T-cell (primary cell): ENCODE measurements at places on chromosomes 11 and 22. TPM values are rescaled to one million over a fixed set of nuclear protein-coding genes. Genes with fewer than 3 reads are reported as not detected.

- DNase-seq, result peak; percentile 32
Measured at GRCh38 chr22:35299217-35299672, 449 bp upstream of the TOM1 start.

GRCh38 chr11:125874556-125875124 lies 12.8 kb upstream of the HYLS1 start:
- DNase-seq, result no peak

GRCh38 chr11:2093575-2094353 lies 45.4 kb downstream of the IGF2 start:
- DNase-seq, result no peak

SPDYC gene
- total RNA-seq, result not detected

DNA sequence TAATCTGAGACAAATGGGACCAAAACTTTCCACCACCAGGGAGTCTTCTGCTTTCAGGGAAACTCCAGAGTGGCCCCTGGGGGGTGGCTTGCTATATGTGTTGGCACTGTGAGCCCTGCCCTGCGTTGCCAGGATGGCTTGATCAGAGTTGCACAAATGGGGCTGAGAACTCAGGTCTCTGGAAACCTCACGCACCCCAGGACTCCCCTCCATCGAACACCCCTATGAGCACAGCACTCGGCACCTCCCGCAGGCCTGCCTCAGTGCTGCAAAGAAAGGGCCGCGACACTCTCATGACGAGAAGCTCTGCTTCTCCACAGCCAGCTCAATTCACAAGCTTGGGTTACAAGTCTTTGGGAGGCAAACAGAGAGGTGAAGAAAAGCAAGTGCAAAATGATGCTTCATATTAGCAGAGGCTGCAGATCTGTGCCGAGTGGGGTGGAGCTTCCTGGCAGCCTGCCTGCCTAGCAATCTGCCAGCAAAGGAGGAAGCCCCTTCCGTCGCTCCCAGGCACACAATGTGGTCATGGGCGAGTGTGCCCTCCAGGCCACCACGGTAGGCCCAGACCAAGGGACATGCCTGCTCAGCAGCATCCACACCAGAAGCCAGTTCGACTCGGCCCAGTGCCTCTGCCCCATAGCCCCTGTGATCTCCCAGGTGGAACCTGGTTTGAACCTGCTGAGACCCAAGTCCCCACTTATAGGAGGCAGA lies 55.7 kb downstream of the MYH9 start:
- peak; percentile 74 for DNase-seq

DNA sequence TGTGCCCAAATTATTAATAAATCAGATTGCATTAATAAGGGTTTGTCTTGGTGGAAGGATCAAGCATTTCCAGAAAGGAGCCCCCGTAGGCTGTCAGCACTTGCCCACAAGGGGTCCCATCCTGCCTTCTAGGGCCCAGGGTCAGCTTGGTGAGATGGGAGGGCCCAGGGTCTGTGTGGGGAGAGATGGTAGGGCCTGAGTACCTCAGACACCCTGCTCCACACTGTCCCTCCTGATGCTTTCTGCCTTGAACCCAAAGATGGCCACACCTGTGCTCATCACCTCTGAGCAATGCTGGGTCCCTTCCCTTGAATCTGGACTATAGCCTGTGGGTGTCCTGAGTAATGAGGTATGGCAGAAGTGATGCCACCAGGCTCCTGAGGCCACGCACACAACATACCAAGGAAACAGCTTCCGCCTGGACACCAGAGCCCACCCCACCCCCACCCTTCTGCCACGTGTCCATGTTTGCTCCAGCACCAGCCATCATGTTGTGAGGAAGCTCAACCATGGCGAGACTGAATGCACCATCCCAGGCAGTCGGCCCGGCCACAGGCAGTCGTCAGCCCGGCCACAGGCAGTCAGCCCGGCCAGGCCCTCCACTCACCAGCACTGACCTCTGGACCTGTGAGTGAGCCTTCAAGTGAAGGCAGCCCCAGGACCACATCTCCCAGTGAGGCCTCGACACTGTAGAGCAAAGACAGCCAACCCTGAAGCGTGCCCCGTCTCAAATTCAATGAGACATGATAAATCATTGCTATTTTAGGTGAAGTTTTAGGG lies 6.8 kb downstream of the BET1L start:
- DNase-seq, result no peak

DNA sequence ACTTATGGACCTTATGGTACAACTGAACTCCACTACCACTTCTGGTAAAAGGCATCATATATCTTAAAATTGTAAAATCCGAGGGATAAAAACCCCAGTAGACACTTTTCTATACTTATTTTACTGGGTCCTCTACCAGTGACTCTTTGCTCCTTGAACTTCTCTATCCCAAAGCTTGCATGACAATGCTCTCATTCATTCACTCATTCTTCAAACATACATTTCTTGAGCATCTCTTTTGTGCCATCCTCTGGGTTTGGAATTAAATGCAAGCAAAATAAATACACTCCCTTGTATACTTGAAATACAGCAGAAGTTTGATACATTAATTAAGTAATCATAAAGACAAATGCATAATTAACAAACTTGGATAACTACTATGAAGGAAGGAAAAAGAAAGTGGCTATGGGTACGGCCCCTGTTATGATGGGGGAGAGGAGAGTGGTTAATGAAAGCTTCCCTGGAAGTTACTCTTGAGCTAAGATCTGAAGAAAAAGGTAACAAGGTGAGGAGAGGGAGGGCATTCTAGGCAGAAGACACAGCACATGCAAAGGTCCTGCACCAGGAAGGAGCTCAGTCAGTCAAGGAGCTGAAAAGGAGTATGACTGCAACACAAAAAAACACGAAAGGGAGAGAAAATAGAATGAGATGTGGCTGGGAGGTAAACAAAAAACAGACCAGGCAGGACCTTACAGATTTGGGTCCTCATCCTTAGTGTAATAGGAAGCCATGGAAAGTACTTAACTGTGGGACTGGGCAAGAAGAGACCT lies 8.0 kb downstream of the MPZL3 start:
- no peak for DNase-seq

DNA sequence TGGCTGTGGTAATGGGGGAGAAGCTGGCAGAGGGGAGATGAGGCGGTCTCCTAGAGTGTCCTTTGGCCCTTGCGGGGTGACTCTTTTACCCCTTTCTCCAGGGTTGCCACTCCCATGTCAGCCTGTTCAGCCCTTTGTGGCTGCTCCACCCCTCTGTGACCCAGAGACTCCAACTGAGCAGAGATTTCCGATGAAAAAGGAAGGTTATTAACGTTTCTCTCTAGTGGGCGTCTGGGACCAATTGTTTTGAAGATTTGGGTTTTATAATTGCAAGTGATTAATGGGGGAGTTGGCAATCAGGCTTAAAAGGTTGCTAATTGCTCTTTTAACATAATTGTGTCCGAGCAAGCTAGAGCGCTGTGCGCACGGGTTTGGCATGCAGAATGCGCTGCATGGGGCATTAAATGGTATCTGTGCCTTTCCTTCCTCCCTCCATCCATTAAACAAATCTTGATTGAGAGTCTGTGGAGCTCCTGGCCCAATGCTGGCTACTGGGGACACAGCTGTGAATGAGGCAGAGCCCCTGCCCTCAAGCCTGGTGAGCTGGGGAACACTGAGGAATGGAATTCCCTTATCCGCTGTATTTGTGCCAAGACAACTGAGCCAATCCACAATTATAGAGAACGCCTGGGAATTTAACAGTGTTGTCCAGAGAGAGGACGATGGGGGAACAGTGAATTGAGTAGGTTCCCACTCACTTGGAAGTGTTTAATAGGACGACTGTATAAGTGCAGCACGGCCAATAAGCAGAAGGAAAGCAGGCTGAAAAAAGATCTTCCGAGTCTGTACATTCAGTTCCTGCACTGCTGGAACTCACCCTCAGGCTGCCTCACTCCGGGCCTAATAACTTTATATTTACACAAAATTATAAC lies 295.9 kb downstream of the MIAT start:
- DNase-seq, result no peak

DNA sequence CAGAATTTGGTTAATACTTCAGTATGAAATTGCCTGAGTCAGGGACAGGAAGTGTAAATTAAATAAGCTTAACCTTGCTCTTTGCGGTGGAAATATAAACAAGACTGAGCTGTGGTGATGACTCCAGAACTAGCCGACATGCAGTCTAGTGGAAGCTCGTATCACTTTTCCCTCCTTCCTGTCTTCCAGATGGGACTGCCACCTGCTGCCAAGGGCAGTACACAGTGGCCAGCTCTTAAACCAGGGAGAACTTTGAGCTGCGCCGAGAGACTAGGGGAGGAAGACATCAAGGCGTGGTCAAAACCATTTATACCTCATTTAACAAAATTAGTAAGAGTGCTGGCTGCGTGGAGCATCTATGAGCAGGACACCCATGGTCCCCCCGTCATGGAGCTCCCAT lies 31.3 kb upstream of the CTTN start:
- DNase-seq, result no peak

DNA sequence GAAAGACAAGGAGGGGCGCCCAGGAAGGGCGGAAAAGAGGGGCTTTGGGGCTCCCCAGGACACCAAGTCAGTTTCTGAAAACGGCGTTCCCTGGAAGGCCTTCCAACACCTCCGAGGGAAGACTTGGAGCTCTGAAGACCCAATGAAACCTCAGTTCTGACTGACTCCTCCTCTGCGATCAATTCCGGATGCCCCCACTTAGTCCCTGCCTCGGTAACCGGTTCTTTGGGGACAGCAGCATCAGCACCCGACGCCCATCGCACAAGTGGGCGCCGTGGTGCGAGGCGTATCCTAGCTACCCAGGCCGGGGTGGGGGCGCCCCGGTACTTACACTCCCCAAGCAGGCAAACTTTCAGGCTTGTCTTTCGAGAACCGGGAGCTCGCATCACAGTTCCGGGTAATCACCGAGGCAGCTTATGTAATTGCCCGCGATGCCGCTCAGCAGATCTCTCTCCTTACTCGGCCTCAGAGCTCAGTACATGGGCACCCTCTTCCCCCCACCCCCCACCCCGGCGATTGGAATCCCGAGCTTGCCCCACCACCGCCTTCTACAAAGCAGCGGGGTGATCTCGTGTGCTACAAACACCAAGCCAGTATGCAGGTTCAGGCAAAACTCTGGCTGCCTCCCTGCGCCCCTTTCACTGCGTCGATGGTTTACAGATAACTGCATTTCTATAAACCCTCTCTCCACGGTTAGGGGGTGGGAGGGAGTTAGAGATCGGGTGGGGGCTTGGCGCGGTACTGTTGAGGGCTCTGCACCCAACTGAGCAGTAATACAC lies 2.0 kb downstream of the TENM4 start:
- DNase-seq, result no peak

- no peak for DNase-seq
Measured at GRCh38 chr22:35158336-35158735, 92.4 kb downstream of the ISX start.

- no peak for DNase-seq
Measured at GRCh38 chr22:47010211-47010610, 247.8 kb downstream of the TBC1D22A start.

GRCh38 chr11:119284344-119285157 lies 32.4 kb downstream of the MCAM start:
- no peak for DNase-seq

DNA sequence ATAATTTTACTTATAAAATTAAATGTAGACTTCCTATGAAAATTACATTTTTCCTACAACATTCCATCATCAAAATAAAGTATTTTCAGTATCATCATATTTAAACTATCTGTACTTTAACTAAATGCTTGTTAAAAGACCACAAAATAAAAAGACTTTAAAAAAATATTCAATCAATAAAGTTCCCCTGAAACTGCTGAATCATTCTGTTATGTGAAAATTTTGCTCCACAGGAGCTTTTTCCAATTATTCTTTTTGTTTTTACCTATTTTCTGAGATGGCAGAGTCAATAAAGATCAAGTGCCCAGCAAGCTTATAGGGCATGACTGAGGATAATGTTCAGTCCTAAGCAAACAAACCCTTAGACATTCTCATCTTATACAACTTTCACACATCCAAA lies 27.3 kb downstream of the ALKBH8 start:
- no peak for DNase-seq

COA4 gene
- 60.7 TPM for total RNA-seq

PANX3 gene
- not detected for total RNA-seq

NXPE1 gene
- total RNA-seq, result not detected

- no peak for DNase-seq
Measured at GRCh38 chr11:17683377-17684161, 35.8 kb upstream of the MYOD1 start.

- DNase-seq, result no peak
Measured at GRCh38 chr11:125952973-125953372, 7.1 kb downstream of the VSIG10L2 start.

- no peak for DNase-seq
Measured at GRCh38 chr11:13761716-13762115, 93.2 kb downstream of the FAR1 start.

GRCh38 chr22:26273011-26273675 lies 103.9 kb downstream of the SEZ6L start:
- DNase-seq, result no peak

DNA sequence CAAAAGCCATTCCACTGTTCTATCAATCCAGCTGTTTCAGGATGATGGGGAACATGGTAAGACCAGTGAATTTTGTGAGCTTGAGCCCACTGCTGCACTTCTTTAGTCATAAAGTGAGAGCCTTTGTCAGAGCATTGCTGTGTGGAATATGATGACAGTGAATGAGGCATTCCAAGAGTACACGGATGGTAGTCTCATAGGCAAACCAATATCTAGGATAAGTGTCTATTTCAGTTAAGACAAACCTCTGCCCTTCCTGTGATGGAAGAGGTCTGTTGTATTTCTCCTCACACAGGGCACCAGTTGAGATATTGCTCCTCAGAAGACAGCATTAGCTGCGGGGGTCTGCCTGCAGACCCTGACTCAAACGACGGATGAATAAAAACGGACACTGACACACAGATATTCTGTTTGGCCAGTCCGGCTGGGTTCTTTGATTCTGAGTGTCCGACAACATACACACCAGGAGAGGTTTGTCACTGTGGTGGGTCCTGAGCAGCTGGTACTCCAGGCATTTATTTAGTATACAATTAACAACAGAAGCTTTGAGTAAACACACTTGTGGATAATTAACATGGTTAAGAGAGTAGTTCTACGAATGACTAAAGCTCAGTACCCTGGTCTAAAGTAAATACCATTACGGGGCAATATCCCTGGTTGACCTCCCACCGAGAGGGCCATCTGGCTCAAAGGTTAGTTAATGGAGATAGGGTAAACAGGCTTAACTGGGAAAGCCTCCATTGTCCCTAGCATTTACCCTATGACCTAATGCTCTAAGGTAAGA lies 121.7 kb downstream of the ZNF280B start:
- no peak for DNase-seq

DNA sequence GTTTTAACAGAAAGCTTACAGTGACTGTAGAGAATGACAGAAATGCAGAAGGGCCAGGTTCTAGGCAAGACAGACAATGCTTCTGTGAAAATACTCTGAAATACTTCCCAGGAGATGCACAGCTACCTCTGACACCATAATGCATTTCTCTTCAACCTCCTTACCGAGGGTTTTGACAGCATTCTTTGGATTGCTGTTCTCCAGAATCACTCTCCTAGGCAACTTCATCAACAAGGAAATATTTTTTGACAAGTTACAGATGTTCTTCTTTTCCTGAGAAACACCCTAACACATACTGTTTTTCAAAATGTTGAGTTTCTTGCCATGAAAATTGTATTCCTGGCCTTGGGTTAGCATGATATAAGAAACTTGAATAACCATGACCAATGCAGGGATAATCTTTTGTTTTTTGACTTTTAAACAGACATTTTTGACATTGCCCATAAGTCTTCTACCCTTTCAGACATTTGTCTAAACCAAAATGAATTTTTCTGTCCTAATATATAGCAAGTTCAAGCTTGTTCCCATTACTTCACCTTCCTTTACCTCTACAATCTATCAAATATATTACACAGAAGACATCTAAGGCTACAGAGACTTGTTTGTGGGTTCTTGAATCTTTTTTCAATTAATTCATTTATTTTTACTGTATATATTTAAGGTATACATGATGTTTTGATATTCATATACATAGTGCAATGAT lies 108.1 kb downstream of the CCDC34 start:
- no peak for DNase-seq

GRCh38 chr11:32210556-32210955 lies 119.7 kb downstream of the RCN1 start:
- DNase-seq, result no peak
